ENCODE measurements at places on chromosomes 13 and 19.

GRCh38 chr13:59584761-59585670 is 578.7 kb downstream of the DIAPH3 start:
- DNase-seq, result no peak

DNA sequence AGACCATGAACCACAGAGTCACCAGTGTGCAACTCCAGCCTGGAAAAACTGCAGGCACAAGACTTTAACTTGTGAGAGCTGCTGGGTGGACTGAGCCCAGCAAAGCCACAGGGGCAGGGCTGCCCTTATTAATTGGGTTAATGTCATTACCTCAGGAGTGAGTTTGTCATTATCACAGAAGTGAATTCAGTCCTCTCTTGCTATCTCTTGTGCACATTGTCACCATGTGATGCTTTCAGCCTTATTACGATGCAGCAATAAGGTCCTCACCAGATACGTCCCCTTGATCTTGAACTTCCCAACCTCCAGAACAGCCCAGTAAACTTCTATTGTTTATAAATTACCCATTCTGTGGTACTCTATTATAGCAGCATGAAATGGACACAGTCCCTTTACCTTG is 158.1 kb downstream of the LHFPL6 start:
- DNase-seq, result no peak

GRCh38 chr13:48978942-48979601 is 3.4 kb downstream of the FNDC3A start:
- no peak for DNase-seq

- no peak for DNase-seq
Observed at GRCh38 chr13:96003304-96003703, 49.9 kb downstream of the UGGT2 start.

- no peak for DNase-seq
Observed at GRCh38 chr13:114152831-114153371, 20.5 kb upstream of the RASA3 start.

GRCh38 chr13:41107104-41107571 is 25.5 kb downstream of the KBTBD6 start:
- no peak for DNase-seq

DNA sequence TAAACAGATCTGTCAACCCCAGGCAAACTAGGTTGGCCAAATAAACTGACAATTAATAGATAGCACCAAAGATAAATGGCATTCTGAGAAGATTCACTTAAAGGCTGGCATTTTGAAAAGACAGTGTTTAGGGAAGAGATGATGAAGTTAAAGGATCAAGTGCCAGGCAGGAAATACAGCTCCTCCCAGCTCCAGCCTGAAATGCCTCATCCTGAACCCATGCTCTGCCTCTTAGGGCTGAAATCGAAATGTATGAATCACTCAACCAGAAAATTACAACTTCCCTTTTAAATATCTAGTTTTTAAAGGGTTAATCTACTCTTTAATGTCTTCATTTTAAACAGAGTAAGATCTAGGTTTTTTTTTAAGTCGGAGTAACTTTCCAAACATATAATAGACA is 171.2 kb upstream of the UBL3 start:
- DNase-seq, result no peak

GRCh38 chr19:35704218-35704617 is at the start of gene ZBTB32:
ZBTB32 (plus strand) TSS chr19:35704558; CDS start chr19:35714627, 10,069 bp downstream.
- no peak for DNase-seq

DNA sequence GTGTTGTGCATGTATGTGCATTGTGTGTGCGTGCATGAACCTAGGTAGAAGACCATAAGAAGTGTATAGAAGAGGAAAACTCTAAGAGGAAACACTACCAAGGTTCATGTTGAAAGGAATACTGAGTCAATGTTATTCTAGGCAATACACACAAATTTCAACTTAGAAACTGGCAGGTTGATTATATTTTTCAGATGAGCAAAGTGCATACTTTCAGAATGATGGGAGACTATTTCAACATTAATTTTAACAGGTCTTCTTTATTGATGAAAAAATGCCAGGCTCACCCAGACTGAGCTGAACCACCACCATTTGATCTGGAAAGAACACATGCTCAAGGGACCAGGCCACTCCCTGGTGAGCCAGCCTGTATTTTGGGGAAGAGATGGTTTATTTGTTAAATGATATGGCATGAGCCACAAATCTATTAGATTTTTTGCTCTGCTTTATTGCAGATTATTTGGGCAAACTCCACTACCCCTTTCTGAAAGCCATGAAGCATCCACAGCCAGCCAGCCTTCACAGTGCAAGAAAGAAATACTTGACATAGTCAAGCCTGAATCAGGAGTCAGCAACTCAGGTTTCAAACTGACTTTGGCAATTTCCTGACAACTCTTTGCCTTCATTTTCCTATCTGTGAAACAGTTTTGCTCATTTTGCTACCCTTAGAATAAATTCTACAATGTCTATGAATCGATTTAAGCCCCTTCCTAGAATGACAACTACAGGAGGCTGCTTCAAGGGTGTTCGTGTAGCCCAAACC is 368.9 kb downstream of the COG6 start:
- no peak for DNase-seq

DNA sequence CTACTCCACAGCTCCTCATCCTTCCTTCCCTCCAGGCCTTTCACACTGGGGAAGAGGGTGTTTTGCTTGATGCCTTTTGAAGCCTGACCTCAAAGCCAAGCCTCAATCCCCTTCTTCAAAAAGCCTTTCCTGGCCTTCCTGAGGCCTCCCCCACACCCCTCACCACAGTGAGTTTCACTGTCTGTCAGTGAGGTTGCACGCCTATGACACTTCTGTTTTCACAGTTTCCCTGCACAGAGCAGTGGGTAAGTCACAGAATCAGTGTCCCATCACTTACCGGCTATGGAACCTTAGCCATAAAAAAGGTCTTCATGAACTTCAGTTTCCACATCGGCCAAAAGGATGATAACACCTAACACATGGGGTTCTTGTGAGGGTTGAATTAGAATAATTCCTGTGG is 371.4 kb downstream of the UQCRFS1 start:
- DNase-seq, result no peak

All from NCI-H2081 (cell line).